Stimulated activated CD8-positive, alpha-beta memory T cell treated with anti-CD3 and anti-CD28 coated beads, Interleukin-7, amount 100 ng/mL, for 1 hour (primary cell): ENCODE measurements at places on chromosomes 7 and 10.

DNA sequence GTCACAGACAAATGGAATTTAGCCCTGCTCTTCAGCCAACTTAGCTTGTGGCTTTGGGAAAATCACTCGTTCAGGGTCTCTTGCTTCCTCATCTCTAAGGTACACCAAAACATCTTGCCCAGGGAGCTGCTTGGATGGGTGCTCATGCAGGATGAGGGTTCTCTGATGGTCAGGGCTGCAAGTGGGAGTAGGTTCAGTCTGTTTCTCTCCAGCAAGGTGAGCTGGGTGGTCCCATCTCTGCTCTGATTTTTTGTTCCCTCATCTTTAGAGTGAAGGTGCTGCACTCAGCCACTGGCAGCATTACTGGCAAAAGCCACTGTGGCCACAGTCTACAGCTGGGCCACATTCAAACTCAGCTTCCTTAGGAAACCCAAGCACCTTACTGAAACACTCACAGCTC, 149.9 kb upstream of the GPR26 start:
- no peak for DNase-seq

DNA sequence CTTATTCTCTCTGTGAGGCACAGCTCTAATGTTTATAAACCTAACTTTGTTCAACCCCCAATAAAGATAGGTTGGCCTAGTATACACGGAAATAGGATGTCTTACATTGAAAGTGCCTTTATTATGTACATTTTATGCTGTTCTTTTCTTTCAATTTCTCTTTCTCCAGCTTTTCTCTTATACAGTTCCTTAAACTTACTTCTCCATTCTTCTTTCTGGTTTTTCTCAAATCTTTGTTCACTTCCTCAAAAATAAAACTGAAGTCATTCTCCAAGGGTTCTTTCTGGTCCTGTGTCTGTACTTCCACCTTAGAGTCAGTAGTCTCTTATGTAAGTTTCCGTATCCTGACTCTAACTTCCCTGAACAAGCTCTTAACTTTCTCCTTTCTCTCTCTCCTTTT, 29.2 kb upstream of the NAMPT start:
- no peak for DNase-seq

DNA sequence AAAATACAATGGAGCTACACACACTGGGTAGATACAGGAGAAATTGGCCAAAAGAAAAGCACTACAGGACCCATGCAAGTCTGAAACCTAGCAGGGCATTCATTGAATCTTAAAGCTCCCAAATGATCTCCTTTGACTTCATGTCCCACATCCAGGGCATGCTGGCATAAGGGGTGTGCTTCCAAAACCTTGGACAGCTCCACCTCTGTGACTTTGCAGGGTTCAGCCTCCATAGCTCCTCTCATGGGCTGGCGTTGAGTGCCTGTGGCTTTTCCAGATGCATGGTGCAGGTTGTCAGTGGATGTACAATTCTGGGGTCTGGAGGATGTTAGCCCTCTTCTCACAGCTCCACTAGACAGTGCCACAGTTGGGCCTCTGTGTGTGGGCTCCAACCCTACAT, 626.3 kb upstream of the POT1 start:
- DNase-seq = no peak

- no peak for DNase-seq
These were observed 41.6 kb downstream of the PIK3AP1 start for GRCh38 chr10:96678725-96679124.

DNA sequence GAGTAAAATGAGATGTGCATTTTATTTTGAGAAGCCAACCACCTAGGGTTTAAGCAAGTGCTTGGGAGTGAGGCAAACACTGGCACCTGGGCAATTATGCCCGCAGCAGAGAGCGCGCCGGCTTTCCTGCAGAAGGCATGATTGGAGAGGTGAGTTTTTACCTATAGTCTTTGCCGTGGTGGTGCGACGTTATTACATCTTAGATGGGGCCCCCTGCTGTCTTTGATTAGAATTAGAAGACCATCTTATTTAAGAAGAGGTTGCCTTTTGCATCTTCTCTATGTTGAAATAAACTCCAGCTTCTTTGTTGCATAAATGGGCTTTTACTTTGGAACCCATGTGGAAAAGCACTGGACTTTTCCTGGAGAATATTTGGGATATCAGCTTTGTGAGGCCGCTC, 409.5 kb downstream of the GLRX3 start:
- DNase-seq = no peak

DNA sequence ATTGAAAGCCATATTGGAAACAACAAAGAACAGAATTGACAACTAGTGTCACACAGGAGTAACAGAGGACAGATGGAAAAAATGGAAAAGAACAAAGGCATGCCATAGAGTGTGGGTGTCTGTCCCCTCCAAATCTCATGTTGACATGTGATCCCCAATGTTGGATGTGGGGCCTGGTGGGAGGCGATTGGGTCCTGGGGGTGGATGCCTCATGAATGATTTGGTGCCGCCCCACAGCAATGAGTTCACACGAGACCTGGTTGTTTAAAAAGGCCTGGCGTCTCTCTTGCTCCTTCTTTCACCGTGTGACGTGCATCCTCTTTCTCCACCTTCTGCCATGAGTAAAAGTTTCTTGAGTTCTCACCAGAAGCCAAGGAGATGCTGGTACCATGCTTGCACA, 87.4 kb upstream of the GPR26 start:
- DNase-seq = no peak

DNA sequence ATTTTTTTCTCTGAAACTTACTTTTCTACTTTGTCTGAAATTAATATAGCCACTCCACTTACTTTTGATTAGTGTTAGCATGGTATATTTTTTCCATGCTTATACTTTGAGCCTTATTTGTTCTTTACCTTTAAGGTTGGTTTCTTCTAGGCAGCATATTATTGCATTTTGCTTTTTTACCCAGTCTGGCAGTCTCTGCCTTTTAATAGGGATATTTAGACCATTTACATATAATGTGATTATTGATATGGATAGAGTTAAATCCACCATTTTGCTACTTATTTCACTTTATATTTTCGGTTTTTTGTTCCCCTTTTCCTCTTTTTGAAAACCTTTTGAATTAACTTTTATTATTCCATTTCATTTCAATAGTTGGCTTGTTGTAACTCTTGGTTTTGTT, 30.3 kb downstream of the CYP26A1 start:
- no peak for DNase-seq

DNA sequence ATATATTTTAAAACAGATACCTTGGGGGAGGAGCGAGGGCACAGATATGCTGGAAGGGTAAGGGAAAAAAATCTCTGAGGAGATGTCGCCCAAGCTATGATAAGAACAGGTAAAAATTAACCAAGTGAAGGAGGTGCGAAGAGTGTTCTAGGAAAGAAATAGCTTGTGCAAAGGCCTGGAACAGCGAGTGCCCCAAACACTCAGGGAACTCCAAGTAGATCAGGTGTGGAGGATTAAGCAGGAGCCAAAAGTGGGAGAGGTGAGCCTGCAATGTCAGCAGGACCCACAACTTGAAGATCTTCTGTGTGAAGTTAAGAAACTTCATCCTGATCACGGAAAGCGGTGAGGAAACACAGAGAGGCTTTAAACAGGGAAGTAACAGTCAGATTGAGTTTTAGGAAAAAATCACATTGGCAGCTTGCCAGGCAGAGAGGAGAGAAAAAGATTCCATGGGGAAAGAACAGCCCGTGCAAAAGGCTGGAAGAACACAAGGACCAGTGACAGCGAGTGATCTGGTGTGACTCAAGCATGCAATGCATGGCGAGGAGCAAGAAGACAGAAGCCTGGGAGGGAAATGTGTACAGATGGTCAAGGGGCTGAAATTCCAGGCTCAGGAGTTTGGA, 30.7 kb downstream of the FGF8 start:
- no peak for DNase-seq

DNA sequence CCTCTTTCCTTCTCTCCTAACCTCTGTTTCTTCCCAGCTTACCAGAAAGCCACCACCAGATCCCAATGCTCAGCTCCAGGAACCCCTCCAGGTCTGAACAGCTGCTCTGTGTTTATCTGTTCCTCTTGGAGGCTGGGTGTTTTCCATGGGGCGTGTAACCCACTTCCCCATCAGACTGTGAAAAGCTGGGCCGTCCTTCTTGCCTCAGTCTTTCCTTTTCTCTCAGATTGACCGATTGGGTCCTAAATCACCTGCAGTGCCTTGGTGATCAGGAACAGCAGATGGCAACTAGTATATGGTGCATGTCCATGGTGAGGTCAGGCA, 4.8 kb downstream of the SH3PXD2A start:
- no peak for DNase-seq

DNA sequence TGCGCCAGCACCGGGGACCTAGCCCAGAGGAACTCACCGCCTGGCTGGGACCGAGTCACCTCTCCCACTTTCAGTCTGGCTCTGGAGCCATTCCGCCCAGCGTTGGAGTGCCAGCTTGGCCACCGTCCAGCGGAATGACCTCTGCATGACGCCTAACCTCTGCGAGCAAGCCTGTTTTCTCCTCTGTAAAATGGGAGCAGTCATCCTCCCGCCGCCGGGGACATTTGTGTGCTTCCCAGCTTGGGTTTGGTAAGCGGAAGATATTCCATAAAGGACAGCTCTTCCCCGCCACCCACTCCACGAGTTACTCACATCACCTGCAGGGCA, 1.3 kb upstream of the ZCCHC24 start:
- DNase-seq = no peak

- no peak for DNase-seq
These were observed 23.9 kb upstream of the MPP7 start for GRCh38 chr10:28326516-28327490.

GRCh38 chr7:111788286-111789047, 226.2 kb upstream of the IMMP2L start:
- DNase-seq = no peak

GRCh38 chr10:68598978-68599770, 39.0 kb downstream of the TET1 start:
- no peak for DNase-seq

DNA sequence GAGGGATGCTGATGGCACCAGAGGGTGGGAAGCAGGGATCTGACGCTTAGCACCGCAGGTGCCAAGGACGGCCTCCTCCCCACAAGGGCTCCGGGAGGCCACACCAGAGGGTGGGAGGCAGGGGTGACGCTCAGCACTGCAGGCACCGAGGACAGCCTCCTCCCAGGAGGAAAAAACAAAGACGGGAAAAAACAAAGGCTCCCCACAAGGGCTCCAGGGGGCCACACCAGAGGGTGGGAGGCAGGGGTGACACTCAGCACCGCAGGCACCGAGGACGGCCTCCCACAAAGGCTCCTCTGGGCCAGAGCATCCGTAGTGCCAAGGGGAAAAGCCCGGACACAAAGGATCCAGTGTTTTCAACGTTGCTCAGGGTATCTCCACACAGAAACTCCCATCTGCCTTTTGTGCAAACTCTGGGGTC, 25.6 kb downstream of the DIP2C start:
- no peak for DNase-seq

DNA sequence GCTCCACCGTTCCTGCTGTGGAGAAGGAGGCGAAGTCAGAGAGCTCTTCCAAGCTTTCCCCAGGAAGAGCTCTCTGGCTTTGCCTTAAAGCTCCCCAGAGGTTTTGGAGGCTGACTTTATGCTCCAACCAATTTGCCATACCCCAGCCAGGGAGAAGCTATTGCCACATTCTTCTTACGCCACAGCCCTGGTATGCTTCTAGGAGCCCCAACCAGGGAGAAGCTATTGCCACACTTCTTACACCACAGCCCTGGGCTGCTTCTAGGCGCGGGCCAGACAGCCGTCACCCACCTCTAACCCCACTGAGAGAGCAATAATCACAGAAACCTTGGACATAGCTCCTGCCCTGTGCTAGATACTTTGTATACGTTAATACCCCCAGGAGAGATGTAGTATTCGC, 951 bp downstream of the ELOVL3 start:
- no peak for DNase-seq

DNA sequence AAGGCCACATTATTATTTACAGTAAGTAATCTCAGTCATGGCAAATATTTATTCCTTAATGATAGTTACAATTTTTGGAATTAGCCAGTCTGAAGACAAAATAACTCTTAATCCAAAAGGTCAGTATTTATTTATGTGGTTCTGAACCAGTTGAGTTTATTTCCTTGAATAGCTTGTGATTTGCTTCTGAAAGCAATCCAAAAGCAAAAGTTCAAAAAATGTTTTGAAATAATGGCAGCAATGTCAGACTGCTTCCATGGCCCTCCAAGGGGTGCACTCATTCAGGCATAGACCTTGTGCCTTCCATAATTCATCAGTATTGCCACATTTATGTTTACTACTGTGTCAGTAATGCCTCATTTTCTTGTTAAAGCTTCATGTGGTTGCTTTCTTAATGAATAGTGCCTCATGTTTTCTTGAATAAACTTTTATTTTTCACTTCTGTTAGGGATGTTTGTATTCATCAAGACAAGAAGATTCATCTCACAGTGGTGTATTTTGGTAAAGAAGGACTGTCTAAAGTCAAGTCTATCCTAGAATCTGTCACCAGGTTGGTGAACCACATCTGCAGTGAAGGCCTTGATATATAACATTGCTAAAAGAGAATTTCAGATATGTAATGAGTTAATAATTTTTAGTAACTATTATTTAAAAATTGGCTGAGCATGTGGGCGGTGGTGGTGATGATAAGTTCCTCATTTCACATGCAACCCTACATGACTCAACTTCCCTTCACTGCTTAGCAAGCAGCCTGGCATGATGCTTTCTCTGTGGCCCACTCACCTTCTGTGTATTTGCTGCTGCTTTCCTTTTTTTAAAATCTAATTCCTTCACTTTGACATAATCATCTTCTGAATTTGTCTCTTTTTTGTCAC, 22.0 kb downstream of the CSGALNACT2 start:
- DNase-seq = no peak

- no peak for DNase-seq
These were observed 127.0 kb downstream of the SRPK2 start for GRCh38 chr7:105261689-105262088.

GRCh38 chr7:40156988-40157387, 22.2 kb downstream of the SUGCT start:
- no peak for DNase-seq

GRCh38 chr7:154905615-154906014, 97.3 kb downstream of the PAXIP1 start:
- DNase-seq = no peak

- no peak for DNase-seq
These were observed 188.8 kb upstream of the SMIM30 start for GRCh38 chr7:113307147-113307546.

- DNase-seq = no peak
These were observed 55.8 kb upstream of the EXOC4 start for GRCh38 chr7:133196856-133197612.

DNA sequence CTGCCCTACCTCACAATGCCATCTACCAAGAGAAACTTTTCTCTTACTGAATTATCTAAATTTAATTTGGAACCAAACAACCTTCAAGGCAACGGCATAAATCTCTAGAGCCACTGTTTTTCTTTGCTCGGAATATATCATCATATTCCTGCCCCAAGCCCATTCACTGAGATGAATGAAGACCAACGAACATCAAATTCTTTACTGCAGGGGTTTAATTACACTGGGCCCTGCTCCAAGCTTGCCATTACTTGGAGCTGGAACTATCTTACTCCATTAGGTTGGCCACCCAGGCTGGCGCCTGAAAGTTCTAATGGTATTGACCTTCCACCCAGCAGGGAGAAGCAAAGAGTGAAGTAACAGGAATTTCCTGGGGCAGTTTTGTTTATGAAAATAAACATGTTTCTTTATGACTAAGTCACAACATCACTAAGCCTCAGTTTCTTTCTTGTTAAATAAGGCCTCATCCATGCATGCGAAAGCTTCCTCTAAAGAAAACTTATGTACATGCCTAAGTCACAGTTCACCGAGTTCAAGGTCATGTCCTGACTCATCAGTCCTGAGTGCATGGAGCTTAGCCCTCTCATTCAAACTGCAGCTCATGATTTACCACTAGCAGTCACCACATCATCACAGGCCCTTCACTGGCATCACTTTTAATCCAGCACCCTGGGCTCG, 42.1 kb upstream of the ANAPC16 start:
- no peak for DNase-seq
